ENCODE measurements at places on chromosomes 6 and 20. TPM values are rescaled to one million over a fixed set of nuclear protein-coding genes. Genes with fewer than 3 reads are reported as not detected.
A peak's percentile ranks its signal among the peaks of the same experiment; 100 is the strongest.

DNA sequence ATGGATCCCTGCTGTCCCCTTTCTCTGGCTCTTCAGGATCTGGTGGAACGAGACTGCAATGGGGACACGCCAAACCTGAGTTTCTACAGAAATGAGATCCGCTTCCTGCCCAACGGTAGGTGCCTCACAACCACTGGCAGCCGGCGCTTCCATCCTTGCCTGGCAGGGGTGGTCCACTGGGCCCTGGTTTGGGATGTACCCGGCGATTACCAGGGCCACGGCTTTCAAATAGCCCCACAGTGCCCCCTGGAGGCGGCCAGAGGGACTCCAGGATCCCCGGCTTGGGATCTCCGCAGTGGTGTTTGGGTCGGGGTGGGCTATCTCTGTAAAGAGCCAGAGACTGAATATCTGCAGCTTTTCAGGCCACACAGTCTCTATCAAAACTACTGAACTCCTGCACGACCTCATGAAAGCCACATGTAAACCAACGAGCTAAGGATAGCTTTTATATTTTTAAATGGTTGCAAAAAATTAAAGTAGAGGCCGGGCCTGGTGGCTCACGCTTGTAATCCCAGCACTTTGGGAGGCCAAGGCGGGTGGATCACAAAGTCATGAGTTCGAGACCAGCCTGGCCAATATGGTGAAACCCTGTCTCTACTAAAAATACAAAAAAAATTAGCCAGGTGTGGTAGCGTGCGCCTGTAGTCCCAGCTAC lies 3.7 kb downstream of the OGFR start:
- no peak overlapping the region for H3K27ac ChIP-seq
- no peaks in the 10 kb centered on the region for H3K27me3 ChIP-seq
- peak; percentile 84 for DNase-seq
- peaks cover 23% of the 10 kb centered on the region for H3K4me1 ChIP-seq
- peaks cover 59% of the 10 kb centered on the region for H3K36me3 ChIP-seq

DNA sequence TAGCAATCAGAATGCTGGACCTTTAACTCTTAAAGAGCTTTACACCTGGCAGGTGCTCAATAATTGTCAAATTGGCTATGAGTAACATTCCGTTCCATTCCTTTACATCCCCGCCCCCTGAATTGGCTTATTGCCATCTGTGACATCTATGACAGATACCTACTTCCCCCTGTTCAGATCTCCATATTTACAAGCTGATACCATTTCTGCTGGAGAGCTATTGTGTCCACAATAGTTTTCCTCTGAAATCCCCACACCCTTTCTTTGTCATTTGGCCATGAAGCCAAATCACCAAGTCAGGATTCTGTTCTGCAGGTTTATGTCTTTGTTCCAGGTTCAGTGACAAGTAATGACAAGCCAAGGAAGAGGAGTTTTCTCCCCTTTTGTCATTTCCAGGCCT lies 3.2 kb downstream of the CDH26 start:
- H3K27ac ChIP-seq: no peak overlapping the region
- DNase-seq: no peak
- H3K27me3 ChIP-seq: no peaks in the 10 kb centered on the region
- no peak overlapping the region for H3K4me3 ChIP-seq

DNA sequence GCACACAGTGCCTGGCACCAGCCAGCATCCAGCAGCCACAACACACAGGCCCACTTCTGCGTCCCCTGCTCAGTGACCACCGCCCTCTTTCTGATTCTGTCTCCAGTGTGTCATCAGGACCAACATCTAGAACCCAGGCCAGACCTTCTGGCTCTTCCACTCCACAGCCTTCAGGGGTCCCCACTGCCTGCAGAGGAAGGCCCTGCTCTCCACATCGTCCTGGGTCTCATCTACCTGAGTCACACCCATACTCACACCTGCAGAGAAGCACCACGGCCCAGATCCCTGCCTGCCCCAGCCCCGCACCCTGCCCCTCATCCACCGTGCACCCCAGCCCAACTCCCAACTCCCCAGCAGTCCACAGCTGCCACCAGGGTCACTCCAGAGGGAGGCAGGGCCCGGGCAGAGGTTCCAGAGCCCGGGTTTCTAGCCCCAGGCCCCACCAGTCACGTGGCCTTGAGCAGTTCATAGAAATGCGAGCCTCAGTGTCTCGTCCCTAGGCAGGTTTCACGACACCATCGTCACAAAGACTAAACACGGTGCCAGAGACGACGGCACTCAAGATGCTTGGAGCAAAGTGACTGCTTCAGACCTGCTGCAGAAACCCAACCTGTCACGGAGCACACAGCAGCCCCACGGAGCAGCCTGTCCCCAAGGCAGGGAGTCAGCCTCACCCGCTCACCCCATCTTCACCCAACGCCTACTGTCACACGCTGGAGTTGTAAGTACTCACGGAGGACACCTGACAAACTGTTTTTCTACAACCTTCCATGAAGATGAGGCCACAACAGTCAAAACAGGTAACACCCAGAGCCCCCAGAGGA lies 16.1 kb downstream of the TAF4 start:
- H3K27me3 ChIP-seq: no peaks in the 10 kb centered on the region
- peaks cover 3% of the 10 kb centered on the region for H3K4me1 ChIP-seq
- H3K4me3 ChIP-seq: no peak overlapping the region
- peak; percentile 54 for DNase-seq

PLAGL2 gene
- 15.9 TPM for total RNA-seq

GRCh38 chr20:9403448-9403847 lies 110.9 kb upstream of the LAMP5 start:
- H3K4me3 ChIP-seq: no peak overlapping the region
- no peaks in the 10 kb centered on the region for H3K27me3 ChIP-seq
- no peaks in the 10 kb centered on the region for H3K36me3 ChIP-seq
- H3K27ac ChIP-seq: no peak overlapping the region
- DNase-seq: no peak

- no peak for DNase-seq
- peaks cover 15% of the 10 kb centered on the region for H3K4me1 ChIP-seq
- H3K27me3 ChIP-seq: no peaks in the 10 kb centered on the region
- no peaks in the 10 kb centered on the region for H3K36me3 ChIP-seq
- no peak overlapping the region for H3K27ac ChIP-seq
- no peak overlapping the region for H3K4me3 ChIP-seq
Observed at GRCh38 chr6:34917626-34918285, 28.7 kb downstream of the ANKS1A start.

DNA sequence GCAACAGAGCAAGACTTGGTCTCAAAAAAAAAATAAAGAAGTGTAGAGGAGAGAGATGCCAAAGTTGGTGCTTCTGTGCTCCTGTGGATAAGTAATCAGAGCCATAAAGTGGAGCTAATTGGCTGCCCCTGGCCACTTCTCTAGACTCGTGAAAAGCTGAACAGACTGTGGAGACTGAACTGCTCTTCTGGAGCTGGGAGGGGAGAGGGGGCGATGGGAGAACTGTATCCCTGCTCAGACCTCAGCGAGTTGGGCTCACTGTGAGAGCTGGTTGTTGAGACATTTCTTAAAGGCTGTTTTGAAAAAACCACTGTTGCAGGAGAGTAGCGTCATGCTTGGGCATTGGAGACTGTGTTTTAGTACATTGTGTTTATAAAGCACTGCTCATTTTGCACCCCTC lies 125.7 kb downstream of the TCP11 start:
- H3K27ac ChIP-seq: no peak overlapping the region
- H3K36me3 ChIP-seq: no peaks in the 10 kb centered on the region
- no peak for DNase-seq
- no peaks in the 10 kb centered on the region for H3K27me3 ChIP-seq

DNA sequence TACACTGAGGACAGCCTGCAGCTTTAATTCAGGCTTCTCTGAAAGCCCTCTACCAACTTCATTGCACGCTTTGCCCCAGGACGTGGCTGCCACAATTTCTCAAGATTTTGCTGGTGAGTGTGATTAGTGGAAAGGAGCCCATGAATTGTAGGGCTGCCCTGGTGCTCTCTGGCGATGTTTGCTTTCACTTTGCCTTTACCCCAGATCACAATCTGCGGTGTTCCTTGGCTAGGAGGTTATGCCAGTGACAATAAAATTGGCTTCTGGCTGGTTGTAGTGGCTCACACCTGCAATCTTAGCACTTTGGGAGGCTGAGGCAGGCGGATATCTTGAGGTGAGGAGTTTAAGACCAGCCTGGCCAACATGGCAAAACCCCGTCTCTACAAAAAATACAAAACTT lies 139.3 kb downstream of the FOXC1 start:
- H3K4me3 ChIP-seq: no peak overlapping the region
- no peak overlapping the region for H3K27ac ChIP-seq
- H3K4me1 ChIP-seq: no peaks in the 10 kb centered on the region
- H3K27me3 ChIP-seq: no peaks in the 10 kb centered on the region

DNA sequence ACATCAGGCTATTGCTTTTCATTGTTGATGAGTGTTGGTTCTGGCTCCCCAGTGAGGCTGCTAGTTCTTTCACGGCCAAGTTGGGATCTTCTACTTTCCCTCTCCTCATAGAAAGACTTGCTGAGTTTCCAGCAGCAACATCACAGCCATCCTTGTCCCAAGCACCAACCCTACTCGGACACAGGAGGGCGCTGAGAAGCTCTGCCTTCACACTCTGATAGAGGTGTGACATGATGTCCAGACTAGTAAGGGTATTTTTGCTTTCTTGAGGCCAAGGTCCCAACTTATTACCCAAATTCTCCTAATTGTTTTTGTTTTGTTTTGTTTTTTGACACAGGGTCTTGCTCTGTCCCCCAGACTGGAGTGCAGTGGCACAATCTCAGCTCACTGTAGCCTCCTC lies 3.0 kb upstream of the GCM1 start:
- no peaks in the 10 kb centered on the region for H3K27me3 ChIP-seq
- no peak for DNase-seq
- H3K4me1 ChIP-seq: no peaks in the 10 kb centered on the region
- no peak overlapping the region for H3K4me3 ChIP-seq
- no peaks in the 10 kb centered on the region for H3K36me3 ChIP-seq
- no peak overlapping the region for H3K27ac ChIP-seq

GRCh38 chr6:32406857-32407256 lies at the start of gene BTNL2:
TSS of gene BTNL2 (minus strand) at chr6:32407181. CDS start at chr6:32407123, 58 bp downstream.
- H3K4me3 ChIP-seq: no peak within 1 kb of the TSS
- DNase-seq: no peak
- no peaks in the 10 kb centered on the region for H3K4me1 ChIP-seq
- H3K27ac ChIP-seq: no peak within 1 kb of the TSS
- peaks cover 55% of the 10 kb centered on the region for H3K27me3 ChIP-seq
- no peaks in the 10 kb centered on the region for H3K36me3 ChIP-seq

DNA sequence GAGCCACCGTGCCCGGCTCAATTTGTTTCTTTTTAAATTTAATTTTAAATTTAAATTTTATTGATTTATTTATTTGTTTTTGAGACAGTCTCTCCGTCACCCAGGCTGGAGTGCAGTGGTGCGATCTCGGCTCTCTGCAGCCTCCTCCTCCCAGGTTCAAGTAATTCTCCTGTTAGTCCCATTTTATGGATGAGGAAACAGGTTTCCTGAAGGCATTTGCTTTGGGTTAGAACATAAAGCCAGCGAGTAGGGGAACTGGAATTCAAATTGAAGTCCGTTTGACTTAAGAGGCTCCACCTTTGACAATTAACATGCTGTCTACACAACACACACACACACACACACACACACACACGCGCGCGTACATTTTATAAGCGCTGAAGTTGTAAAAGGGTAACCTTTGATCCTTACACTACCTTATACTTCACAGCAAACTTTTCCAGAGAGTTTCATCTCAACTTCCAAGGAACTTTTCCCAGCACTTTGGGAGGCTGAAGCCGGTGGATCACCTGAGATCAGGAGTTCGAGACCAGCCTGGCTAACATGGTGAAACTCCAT lies 232.0 kb downstream of the BCAS1 start:
- H3K4me3 ChIP-seq: no peak overlapping the region
- H3K27ac ChIP-seq: no peak overlapping the region
- no peaks in the 10 kb centered on the region for H3K27me3 ChIP-seq
- H3K36me3 ChIP-seq: no peaks in the 10 kb centered on the region
- peaks cover 5% of the 10 kb centered on the region for H3K4me1 ChIP-seq

GRCh38 chr6:103284835-103285234 lies 1574.9 kb downstream of the HACE1 start:
- H3K4me1 ChIP-seq: no peaks in the 10 kb centered on the region
- DNase-seq: no peak
- no peaks in the 10 kb centered on the region for H3K36me3 ChIP-seq
- H3K27ac ChIP-seq: no peak overlapping the region

MICAL1 gene
- 53.6 TPM for total RNA-seq

GRCh38 chr6:81487489-81487888 lies 265.0 kb downstream of the TENT5A start:
- no peak overlapping the region for H3K4me3 ChIP-seq
- H3K27ac ChIP-seq: no peak overlapping the region
- no peaks in the 10 kb centered on the region for H3K27me3 ChIP-seq

DNA sequence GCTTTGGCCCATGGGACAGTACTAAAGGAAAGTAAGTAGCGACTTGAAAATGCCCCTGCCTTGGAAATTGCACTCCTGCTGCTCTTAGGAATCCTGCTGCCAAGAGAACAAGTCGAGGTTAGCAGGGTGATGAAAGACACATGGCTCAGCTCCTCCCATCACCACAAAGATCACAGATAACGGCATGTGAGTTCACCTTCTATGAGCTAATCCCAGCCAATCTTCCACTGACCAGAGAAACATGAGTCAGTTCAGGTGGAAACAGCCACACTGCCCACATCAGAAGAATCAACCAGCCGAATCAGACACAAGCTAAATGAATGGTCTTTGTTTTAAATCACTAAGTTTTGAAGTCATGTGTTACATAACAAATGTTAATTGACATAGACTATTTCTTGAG lies 106.3 kb downstream of the PRKN start:
- H3K4me3 ChIP-seq: no peak overlapping the region
- H3K4me1 ChIP-seq: no peaks in the 10 kb centered on the region
- DNase-seq: no peak

GRCh38 chr6:3607171-3607570 lies 144.3 kb downstream of the PXDC1 start:
- H3K27me3 ChIP-seq: no peaks in the 10 kb centered on the region
- H3K4me1 ChIP-seq: no peaks in the 10 kb centered on the region
- H3K36me3 ChIP-seq: no peaks in the 10 kb centered on the region
- no peak overlapping the region for H3K27ac ChIP-seq

EIF6 gene
- 78.8 TPM for total RNA-seq

DNA sequence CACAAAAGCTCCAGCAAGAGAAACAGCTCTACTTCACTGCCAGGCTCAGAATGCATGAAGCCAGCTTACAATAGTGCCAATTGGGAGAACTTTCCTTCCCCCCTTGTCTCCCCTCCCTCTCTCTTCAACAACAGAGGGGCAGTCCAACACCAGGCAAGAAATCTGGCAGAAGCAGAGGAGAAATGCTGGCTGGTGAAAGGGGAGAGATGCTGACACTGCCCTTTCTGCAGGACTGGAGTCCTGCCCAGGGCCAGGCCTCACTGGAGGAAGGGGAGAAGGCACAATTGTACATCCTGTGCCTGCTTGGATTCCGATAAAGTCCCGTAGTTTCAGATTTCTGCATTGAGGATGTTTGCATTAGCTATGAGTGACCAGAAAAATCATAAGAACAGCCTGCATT lies 148.6 kb downstream of the LRRC1 start:
- H3K27ac ChIP-seq: no peak overlapping the region
- no peaks in the 10 kb centered on the region for H3K4me1 ChIP-seq
- no peak overlapping the region for H3K4me3 ChIP-seq
- no peaks in the 10 kb centered on the region for H3K36me3 ChIP-seq
- no peaks in the 10 kb centered on the region for H3K27me3 ChIP-seq
- no peak for DNase-seq

PAQR8 gene
- total RNA-seq: 5.8 TPM

DEF6 gene
- total RNA-seq: 17.4 TPM

FAM229B gene
- total RNA-seq: 8.2 TPM

CLPSL1 gene
- not detected for total RNA-seq

- H3K36me3 ChIP-seq: no peaks in the 10 kb centered on the region
- peaks cover 22% of the 10 kb centered on the region for H3K4me1 ChIP-seq
- H3K27ac ChIP-seq: no peak overlapping the region
- DNase-seq: no peak
- peaks cover 10% of the 10 kb centered on the region for H3K27me3 ChIP-seq
- no peak overlapping the region for H3K4me3 ChIP-seq
Observed at GRCh38 chr6:41531591-41532582, 14.3 kb upstream of the FOXP4 start.
